WTC11 (cell line): ENCODE measurements at places on chromosomes 7 and 10.

- DNase-seq: no peak
Measured at GRCh38 chr10:75788394-75789205, 357.2 kb downstream of the LRMDA start.

GRCh38 chr7:33932832-33933468 is 27.6 kb downstream of the BMPER start:
- DNase-seq: peak; percentile 87

DNA sequence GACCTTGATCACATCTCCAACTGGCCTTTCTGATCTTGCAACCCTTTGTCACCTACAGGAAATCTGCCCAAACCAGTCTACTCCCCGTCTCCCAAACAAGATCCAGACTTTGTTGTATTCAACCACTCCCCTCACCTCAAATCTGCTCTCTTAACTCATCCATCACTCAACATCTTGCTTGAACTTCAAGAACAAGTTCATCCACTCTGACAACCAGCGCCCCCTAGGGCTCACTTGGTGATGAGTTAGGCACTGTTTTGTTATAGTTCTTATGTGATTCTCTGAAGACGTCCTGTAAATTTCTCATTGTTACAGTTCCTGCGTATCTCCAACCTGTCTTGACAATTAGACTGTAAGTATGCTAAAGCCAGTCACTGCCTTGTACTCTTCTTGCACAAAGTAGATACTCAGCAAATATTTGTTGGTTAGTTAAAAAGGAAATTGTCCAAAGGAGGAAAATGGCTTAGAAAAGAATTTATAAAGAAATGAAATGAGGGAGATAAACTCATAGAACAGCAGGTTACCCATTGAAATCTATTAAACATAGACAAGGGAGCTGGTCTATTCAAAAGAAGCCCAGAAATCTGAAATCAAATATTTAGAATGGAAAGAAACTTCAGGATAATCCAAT is 5.3 kb downstream of the FRMD4A start:
- peak; percentile 89 for DNase-seq

DNA sequence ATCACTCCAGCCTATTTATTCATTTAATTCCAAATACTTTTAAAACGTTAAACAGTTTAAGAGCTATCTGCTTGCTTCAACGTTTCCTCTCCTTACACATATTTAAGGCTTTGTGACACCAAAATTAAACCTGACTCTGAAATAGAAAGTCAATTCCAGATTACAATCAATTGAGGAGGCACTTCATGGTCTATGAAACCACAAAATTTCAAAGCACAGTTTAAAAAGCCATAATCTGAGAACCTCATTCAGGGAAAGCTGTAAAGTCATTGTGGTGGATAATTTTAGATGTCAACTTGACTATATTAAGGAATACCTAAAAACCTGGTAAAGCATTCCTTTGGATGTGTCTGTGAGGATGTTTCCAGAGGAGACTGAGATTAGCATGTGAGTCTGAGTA is 6.2 kb downstream of the SNX13 start:
- no peak for DNase-seq

DNA sequence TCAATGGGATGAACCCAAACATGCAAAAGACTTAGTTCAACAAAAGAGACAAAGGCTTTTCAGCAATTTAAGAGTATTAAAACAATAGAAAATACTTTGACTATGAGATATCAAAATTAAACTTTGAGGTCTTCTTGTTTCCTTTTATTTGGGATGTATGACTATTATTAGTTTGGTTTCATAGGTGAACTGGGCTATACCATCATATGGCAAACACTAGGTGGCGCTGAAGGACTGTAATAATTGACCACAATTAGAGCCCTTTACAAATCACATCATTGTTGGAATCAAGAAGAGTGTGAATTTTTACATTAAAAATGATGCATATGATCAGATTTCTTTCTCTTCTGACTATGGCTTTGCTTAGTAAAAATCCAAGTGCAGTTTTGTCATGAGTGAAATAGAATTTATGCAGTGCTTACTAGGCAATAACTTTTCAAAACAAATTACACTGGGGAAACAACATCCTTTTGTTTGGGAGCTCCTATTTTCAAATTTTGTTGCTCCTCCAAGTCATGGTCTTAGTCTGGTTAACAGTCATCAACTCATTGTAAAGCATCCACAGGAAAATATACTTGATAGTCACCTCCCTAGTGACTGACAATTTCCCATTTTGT is 14.7 kb upstream of the NXPH1 start:
- peak; percentile 48 for DNase-seq
